ENCODE measurements at places on chromosomes 12 and 14. TPM values are rescaled to one million over a fixed set of nuclear protein-coding genes. Genes with fewer than 3 reads are reported as not detected.

- DNase-seq, result no peak
Measured at GRCh38 chr14:75518625-75519024, 3.6 kb upstream of the BATF start.

DNA sequence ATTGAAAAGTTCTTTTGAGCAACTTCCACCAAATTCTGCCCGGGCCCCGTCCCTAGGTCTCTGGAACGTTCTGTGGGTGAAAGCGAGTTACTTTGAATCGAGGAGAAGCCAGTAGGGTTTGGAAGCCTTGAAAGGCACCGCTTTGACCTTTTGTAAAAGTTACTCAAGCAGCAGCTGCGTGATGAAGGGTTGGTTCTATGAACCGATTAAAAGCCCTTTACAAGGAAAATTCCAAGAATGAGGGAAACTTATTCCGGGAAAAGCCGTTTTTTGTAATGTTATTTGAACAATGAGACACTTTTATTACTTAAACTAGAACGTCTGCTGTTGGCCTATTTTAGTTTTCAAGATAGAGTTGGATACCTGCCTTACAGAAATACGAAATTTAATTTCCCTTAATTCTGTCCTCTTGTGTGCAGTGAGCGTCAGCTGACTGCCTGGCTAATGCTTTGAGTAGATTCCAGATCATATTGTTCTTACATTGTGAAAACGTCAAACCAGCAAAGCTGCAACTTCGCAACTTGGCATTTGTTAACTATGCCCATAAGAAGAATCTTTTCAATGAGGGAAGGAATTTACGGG is 906 bp downstream of the LARP4 start:
- no peak for DNase-seq

DNA sequence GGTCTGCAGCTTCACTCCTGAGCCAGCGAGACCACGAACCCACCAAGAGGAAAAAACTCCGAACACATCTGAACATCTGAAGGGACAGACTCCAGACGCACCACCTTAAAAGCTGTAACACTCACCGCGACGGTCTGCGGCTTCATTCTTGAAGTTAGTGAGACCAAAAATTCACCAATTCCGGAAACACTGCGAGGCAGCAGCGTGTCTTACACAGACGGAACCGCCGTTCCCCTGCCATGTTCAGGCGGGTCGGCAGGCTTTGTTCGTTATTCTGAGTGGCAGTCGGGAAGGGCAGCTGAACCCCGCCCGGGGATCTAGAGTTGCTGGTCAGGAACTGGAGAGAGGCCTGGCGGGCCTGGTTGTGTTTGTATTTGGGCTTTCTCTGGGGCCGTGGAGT is 20.3 kb upstream of the LPCAT3 start:
- no peak for DNase-seq

GRCh38 chr12:81500788-81501187 is 258.4 kb downstream of the PPFIA2 start:
- no peak for DNase-seq

Gene CLEC1B
- not detected for total RNA-seq

Gene SLC7A7
- total RNA-seq, result 0.56 TPM

Gene SLC10A1
- not detected for total RNA-seq

All from activated naive CD8-positive, alpha-beta T cell treated with anti-CD3 and anti-CD28 coated beads for 36 hours (primary cell).